Stimulated activated CD4-positive, alpha-beta T cell treated with anti-CD3 and anti-CD28 coated beads, Interleukin-1b, Interleukin-23, amount 100 ng/mL, for 4 hours (primary cell): ENCODE measurements at places on chromosomes 5 and 9.

- DNase-seq, result no peak
Observed at GRCh38 chr5:140550147-140551079, 3.0 kb downstream of the EIF4EBP3 start.

GRCh38 chr5:22557251-22557650 lies 295.9 kb downstream of the CDH12 start:
- DNase-seq, result no peak

DNA sequence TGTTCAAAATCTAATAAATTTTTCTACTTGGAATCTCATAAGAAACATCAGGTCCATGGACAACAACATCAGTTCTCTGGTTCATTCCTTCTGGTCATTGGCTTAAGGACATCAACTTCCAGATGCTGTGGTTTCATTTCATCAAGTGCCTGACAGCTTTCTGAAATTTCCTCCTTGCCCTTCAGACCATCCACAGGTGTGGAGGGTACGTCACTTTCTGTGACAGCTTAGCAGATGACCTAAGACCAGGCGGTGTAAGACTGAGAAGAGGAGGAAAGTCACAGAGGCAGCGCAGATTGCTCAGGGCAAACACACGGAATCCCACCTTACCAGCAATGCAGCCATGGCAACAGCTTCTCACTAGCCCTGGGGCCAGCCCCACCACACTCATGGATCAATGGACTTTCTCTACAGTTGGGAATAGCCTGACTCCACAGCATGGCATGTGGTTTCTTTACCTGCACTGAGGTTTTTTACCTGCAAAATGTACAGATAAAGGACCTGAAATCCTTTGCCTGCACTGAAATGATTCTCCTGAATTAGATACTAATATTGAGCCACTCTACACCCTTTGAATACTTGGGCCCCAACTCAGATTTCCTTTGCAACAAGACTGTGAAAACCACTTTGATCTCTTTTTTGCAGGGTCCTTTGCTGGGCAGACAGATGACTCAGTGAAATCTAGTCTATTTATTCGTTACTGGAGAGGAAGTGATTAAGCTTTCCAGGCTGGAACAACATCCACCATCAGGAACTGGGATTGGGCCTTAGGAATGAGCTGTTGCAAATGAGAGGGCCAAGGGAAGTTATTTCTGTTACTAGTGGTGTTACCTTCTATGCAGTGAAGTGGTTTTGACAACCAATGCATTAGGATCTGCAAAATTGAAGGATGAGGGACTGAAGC lies 26.9 kb downstream of the TICAM2 start:
- DNase-seq, result no peak

DNA sequence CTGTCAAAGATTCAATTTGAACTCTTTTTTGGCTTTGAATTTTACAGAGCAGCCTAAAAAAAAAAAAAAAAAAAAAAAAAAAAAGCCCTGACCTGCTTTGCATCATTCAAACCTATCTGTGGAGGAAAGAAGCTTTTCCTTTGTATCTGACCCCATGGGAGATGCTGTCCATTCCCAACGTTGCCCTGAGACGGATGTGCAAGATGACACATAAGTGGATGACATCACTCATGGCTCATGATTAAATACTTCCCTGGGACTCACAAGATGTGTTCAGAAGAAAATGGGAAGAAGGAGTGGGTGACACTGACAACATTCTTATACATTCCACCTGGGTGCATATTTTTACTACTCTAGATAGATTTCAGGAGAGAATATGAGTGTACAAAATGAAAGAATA lies 245.7 kb upstream of the ELAVL2 start:
- DNase-seq, result no peak

DNA sequence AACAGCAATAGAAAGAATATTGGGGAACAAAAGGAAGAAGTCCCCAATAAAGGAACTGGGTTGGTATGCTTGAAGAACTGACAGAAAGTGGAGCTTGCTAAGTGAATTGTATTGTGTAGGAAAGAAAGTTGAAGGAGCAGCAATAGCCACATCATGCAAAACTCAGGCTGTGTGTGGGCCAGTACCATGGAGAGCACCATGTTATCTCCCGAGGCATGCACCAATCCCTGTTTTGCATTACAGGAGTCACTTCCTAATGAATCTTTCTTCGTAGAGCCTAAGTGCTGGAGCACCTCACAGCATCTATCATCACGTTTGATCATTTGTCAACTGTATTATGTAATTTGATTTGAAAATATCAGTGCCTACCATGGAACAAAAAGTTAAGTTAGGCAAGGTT lies 137.7 kb upstream of the NMUR2 start:
- DNase-seq, result no peak

- no peak for DNase-seq
Observed at GRCh38 chr5:39342460-39342859, 21.8 kb downstream of the C9 start.

- DNase-seq, result no peak
Observed at GRCh38 chr9:113504725-113505590, 41.4 kb downstream of the RGS3 start.

GRCh38 chr5:122415030-122415800 lies 103.2 kb downstream of the SNCAIP start:
- no peak for DNase-seq

DNA sequence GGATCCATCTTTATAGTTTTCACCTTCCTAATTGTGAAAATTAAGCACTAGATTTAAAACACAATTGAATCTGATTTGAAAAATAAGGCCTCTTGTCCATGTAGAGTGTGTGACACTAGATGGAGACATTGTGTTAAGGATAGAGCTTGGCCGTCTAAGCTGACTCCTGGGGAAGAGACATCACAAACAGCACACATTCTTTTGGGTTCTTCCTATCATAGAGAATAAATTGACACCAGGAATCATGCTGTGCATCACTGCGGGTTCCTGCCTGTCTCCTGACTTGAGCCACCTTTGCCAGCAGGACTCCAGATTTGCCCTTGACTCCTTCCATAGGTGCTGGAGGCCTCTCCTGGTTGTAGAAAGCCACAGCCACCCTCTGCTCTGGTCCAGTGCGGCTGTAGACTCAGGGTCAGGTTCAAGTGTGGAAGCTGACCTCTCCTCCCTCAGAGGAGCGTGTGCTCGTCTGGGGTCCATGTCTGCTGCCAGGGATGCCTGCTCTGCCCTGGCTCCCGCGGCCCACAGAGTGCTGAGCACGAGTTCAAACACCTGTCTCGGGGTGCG lies 11.2 kb downstream of the ROPN1L start:
- DNase-seq, result no peak

- no peak for DNase-seq
Observed at GRCh38 chr5:102130386-102130785, 165.7 kb downstream of the SLCO4C1 start.

- no peak for DNase-seq
Observed at GRCh38 chr5:131430794-131431193, 166.9 kb downstream of the CDC42SE2 start.

GRCh38 chr5:10059556-10059955 lies 190.1 kb downstream of the ATPSCKMT start:
- no peak for DNase-seq

DNA sequence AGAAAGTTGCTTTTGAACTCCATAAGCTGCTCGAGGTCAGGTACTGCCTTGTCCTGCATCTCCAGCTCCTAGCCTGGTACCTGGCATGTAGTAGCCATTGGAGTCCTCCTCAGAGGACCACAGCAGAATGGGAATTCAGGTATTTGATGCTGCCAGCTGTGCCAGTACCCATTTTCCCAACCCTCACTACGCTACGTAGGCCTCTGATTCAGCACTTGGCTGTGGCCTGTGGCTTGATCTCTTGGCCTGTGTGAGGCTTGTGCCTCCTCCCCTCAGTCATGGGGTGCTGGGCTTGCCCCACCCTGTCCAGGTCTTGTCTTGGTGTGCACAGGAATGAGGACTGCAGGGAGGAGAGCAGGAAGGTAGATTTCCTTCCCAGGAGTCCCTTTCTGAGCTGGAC lies 11.8 kb downstream of the OTULIN start:
- DNase-seq, result no peak

GRCh38 chr9:95197692-95198271 lies 119.7 kb downstream of the FANCC start:
- no peak for DNase-seq

GRCh38 chr9:101629636-101630035 lies 34.9 kb upstream of the PPP3R2 start:
- DNase-seq, result no peak

GRCh38 chr9:31304576-31304975 lies 1079.9 kb upstream of the ACO1 start:
- DNase-seq, result no peak
